ENCODE measurements at places on chromosomes 4 and X.

DNA sequence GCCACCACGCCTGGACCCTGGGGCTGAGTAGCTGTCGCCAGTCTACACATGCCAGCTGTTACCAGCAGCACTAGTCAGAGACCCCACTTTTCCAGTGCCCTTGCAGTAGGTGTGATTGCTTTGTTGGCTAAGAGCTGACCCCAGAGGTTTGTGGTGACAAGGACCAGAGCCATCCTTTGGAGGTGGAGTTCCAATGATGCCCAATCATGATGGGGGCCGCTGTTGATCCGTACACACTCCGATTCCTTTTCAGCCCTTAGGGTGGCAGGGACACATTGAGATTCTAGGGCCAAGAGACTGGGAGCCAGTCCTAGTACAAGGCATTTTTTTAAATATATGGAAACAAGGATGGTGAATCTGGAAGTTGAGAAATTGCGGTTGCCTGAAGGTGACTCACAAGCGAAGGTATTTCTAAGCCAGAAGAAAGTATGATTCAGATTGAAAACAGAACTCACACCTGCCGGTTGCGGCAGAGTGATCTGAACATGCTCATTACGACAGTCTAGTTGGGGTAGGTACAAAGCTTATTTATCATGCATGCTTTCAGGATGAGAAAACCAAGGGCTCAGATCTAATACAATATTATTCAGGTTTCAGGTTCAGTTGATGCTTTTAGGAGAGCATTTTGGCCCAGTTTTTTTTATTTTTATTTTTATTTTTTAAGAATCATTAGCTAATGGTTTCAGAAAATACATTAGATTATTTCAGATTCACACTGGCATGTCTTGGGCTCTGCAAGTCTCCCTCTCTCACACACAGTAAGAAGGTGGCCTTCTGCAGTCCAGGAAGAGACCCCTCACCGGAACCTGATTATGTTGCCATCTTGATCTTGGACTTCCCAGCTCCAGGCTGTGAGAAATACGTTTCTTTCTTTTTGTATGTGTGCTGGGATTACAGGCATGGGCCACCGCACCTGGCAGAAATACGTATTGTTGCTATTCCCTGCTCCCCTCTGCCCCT is 43.4 kb downstream of the SHROOM2 start:
- DNase-seq = no peak

GRCh38 chr4:1200425-1201035 is 28.1 kb upstream of the SPON2 start:
- no peak for DNase-seq

GRCh38 chr4:3108211-3108610 is 33.7 kb downstream of the HTT start:
- no peak for DNase-seq

GRCh38 chr4:176779421-176779820 is 13.3 kb downstream of the VEGFC start:
- no peak for DNase-seq

DNA sequence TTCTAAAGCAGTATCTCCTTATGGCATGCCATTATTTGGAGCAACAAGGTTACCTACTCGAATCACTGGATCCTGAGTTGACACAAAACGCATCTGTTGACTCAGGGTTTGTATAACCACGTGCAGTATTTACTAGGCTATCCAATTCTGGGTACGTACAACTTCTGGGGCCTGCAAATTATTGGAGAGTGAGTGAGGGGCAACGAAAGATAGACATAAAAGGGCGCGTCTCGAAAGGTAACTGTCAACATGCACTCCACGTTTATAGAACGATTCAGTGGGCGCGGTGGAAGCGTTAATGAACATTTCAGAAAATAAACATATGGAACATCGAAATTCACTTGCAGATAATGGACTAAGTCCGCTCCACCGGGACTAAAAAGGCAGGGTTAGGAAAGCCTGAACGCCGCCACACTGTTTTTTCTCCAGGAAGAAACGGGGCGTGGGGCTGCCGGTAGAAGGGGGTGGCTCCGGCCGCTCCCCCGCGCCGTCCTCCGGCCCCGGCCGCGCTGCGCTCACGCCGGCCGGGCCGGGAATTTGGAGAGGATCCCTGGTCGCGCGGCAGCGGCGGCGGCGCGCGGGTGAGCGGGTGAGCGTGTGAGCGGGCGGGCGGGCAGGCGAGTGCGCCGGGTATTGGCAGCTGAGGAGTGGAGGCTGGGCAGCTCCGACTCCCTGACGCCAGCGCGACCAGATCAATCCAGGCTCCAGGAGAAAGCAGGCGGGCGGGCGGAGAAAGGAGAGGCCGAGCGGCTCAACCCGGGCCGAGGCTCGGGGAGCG is at the start of gene SMAD1:
Gene SMAD1 (plus strand): TSS at position 690 of the 778 bp plus-strand sequence. CDS start 32,761 bp downstream, outside the sequence.
- DNase-seq = no peak

DNA sequence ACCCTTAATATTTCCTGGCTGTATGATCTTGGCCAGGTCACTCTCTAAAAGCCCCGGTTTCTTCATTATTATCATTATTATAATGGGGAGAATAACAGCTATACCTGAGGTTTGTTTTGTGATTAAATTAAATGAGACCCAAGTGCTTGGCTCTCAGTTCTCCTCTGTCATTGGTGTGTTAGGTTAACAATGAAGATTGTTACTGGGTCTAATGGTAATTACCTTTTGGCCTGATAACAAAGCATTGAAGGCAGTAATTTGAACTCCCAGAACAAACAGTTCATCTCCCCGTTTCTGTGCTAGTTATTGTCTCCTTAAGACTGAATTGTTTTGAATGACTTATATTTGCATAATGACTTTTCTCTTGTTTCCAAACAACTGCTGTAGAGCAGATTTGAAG is 6.8 kb upstream of the ANAPC4 start:
- DNase-seq = no peak

DNA sequence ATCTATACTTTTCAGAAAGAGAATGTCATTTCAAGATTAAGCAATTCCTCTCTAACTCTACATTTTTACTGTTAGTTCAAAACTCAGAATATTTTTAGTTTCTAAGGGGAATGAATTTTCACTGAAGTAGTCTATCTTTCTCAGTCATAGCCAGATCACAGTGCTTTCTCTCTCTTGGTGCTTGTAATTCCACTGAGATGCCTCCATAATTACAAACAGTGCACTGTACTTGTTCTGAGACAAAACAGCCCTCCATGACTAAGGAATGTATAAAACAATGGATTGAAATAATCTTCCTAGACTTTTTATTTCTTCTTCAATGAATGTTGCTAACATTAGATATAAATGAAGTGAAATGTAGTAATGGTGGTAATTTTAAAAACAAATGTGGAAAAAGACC is 603.2 kb upstream of the FAM241A start:
- no peak for DNase-seq

- DNase-seq = no peak
Observed at GRCh38 chr4:7893539-7893938, 46.1 kb downstream of the AFAP1 start.

DNA sequence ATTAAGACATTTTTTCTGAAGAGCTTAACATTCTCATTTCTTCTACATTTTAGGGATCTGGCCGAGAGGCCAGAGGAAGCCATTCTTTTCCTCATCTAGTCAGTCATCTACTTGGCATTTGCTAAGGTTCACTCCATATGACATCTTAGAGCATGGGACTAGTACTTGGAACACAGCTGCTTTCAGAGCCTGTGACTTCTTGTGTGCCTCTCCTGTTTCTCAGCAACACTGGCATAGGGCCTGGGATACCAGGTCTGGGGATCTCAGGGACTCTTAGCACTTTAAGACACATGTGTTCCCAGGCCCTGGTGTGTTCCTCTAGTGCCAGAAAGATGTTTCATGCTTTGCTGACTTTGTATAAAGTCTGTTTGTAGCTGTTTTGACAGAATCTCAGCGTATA is 7.3 kb downstream of the PLP1 start:
- no peak for DNase-seq

All from stimulated activated CD8-positive, alpha-beta memory T cell treated with anti-CD3 and anti-CD28 coated beads, Interleukin-7, amount 100 ng/mL, for 1 hour (primary cell).